ENCODE measurements at places on chromosomes 11 and 22. TPM values are rescaled to one million over a fixed set of nuclear protein-coding genes. Genes with fewer than 3 reads are reported as not detected.
A peak's percentile ranks its signal among the peaks of the same experiment; 100 is the strongest.

The CYTH4 gene
- not detected for total RNA-seq

GRCh38 chr11:119149018-119149785 is at the start of gene ABCG4:
ABCG4 (plus strand) TSS chr11:119149052; CDS start chr11:119149966, 914 bp downstream.
- H3K36me3 ChIP-seq, result no peaks in the 10 kb centered on the region
- no peak within 1 kb of the TSS for H3K27ac ChIP-seq
- H3K4me3 ChIP-seq, result peak within 1 kb of the TSS; percentile 60
- DNase-seq, result peak; percentile 30
- H3K27me3 ChIP-seq, result peaks cover 13% of the 10 kb centered on the region

GRCh38 chr11:33399421-33399820 is 142.2 kb downstream of the HIPK3 start:
- no peak for DNase-seq
- H3K4me1 ChIP-seq, result peaks cover 13% of the 10 kb centered on the region
- no peak overlapping the region for H3K4me3 ChIP-seq

DNA sequence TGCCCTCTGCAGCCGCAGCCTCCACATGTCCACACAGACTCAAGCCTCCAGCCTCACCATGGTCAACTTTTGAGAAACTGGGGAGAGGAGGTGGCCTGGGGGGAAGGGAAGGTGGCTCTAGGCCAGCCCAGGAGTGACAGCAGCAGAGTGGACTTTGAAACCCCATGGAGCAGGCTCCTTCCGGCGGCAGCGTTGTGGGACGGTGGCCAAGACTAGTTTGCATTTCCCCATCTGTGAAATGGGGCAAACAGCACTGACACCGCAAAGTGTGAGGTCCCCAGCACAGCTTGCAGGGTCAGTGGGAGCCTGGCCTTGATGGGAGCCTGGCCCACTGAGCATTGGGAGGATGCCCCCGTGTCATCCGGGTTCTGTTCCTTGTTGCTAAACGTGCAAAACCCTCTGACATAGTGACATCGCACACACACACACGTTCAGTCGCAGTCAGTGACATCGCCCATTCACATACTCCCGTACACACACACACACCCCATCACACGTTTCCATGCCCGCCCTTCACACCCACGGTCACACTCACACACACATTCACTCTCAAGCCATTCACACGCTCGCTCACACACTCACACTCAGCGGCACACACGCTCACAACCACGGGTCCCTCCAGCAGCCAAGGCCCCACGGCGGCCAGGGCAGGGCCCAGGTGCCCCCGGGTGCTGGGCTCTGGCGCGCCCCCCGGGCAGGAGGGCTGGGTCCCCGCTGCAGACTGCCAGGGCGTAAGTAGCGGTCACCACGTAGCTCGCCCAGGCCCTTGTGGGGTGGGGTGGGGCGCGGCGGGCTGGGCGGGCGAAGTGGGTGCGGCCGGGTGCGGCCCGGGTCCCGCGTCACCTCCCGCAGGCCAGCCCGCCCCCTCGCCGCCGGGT is 585 bp downstream of the CYB5R3 start:
- no peaks in the 10 kb centered on the region for H3K36me3 ChIP-seq
- peak; percentile 53 for DNase-seq
- H3K27me3 ChIP-seq, result no peaks in the 10 kb centered on the region

The MEI1 gene
- not detected for total RNA-seq

- peak overlapping the region; percentile 84 for H3K27ac ChIP-seq
- no peaks in the 10 kb centered on the region for H3K36me3 ChIP-seq
- no peak overlapping the region for H3K4me3 ChIP-seq
- DNase-seq, result no peak
- no peaks in the 10 kb centered on the region for H3K27me3 ChIP-seq
Measured at GRCh38 chr11:100923555-100923954, 206.1 kb downstream of the PGR start.

DNA sequence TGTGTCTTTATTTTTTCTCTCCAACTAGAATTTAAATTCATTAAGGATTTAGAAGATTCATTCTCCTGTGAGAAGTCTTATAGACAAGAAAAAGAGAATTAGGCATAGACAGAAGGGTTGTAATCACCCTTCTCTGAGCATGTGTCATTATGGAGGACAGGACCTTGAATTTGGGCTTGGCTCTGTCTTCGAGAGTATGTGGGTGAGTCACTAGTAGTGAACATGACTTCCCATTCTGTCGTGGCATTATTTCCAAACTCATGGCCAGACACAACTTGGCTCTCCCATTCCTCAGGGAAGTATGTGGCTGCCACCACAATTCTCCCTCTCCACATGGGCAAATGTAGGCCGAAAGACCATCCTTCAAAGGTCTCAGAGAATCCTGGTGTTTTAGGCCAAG is 14.3 kb upstream of the ANKK1 start:
- H3K27me3 ChIP-seq, result no peaks in the 10 kb centered on the region
- H3K4me1 ChIP-seq, result no peaks in the 10 kb centered on the region
- H3K27ac ChIP-seq, result no peak overlapping the region
- no peak for DNase-seq
- no peaks in the 10 kb centered on the region for H3K36me3 ChIP-seq

DNA sequence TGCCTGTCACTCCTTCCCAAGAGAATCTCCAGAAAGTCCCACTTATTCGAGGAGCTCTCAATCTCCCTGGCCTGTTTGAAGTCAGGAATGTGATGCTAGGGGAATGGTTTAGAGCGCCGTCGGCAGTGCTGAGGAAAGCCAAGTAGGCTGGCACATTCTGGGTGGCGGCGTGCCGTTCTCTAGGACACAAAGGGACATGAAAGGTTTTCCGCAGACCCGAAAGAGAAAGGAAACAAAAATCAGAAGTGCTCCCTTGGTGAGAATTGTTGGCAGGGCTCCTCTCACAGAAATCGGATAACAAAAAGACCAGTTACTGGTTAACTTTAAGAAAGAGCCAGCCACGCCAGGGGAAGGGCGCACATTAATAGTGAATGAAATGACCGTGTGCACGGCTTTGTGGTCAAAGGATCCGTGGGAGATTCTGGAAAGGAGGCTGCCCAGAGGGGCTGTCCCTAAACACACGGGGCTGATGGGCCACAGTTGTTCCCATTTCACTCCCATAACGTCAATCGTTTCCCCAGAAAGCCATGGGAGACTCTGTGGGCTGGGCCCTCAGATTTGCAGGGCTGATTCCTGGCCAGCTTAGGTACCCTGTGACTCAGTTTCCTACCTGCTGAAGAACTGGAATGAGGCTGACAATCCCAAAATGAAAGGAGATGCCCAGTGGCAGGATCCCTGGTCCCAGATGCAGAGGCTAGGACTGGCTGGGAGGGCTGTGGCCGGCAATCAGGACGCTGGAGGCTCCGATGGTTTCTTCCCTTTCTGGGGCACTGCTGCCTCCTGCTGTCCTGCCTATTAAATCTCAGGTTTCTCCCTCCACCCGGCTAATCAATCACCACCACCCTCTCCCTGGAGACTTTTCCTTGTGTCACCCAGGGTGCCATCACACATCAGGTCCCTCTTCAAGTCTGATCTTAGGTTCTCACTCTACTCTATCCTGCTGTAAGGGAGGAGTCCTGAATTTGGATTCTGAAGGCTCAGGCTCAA is 82.3 kb downstream of the RCN1 start:
- peak; percentile 78 for DNase-seq
- H3K36me3 ChIP-seq, result no peaks in the 10 kb centered on the region
- H3K27ac ChIP-seq, result no peak overlapping the region
- no peak overlapping the region for H3K4me3 ChIP-seq
- 0 out of 2 replicates have a peak, but pooled peaks cover 2% of the 10 kb centered on the region for H3K27me3 ChIP-seq

The C22orf31 gene
- total RNA-seq, result not detected

The OR51E1 gene
- total RNA-seq, result not detected

The CCDC188 gene
- total RNA-seq, result not detected

The PRODH gene
- 0.13 TPM for total RNA-seq

DNA sequence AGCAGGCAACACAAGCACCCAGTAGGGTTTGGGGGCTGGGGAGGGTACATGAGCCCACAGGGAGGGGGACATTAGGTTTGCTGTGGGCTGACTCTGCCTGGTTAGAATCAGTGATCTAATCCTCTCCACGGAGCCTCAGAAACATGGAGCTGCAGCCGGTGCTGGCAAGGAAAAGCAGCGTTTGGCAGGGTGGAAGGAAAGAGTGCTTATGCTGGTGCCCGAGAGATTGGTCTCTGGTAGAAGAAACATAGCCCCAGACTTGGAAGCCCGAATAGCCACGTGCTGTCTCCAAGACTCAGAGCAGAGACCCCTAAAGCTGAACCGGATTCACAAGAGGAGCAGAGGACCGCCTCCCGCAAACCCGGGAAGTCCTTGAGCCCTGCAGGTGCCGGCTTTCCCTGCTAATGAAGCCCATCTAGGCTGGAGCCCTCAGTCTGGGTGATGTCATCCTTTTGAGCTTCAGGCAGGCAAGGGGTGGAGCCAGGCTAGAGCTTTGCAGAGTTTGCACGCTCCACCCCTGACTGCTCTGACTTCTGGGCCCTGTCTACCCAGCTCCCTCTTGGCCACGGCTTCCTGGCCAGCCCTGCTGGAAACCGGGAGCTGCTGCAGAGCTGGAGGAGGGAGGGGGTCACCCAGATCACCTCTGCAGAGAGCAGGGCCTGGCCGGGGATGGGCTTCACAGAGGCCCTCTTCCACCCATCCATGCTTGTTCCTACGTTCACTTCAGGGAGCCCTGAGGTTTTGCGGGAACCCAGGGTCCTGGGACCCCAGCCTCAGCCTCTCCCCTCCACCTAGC is 35.0 kb upstream of the JAM3 start:
- peaks cover 17% of the 10 kb centered on the region for H3K4me1 ChIP-seq
- H3K36me3 ChIP-seq, result no peaks in the 10 kb centered on the region
- peak; percentile 83 for DNase-seq
- no peak overlapping the region for H3K27ac ChIP-seq
- H3K4me3 ChIP-seq, result no peak overlapping the region

DNA sequence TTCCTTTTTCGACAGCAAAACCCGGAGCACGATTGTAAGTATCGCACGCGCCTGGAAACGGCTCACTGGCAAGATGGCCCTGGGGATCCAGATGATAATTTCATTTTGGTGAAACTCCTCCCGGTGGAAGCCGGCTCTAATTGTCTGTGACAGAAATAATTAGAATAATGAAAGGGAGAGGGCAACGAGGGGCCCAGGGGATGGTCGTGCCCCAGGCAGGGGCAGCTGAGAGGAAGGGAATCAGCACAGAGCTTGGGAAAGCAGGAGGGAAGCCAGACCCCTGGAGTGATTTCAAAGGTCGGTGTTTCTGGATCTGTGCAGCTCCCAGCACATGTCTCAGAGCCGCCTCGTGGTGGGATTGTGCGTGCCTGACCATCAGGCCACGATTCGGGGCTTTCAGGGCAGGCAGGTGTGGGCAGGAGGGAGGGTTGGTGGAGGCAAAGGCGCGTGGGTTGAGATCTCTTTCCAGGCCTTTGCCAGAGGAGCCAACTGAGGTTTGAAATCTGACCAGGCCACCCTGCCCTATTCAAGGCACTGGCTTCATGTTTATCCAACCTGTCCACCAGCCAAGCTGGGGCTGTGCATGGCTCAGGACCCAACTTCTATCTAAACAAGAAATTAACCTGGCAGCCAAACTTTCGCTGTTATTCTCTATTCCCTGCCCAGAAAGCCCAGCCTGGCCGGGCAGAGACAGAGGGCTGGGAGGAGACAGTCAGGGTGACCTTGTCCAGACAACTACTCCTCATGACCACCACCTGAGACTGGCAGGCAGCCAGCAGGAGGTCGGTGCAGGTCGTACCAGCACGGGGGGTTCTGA is 27.8 kb downstream of the ANO1 start:
- 0 out of 2 replicates have a peak, but pooled peaks cover 4% of the 10 kb centered on the region for H3K27me3 ChIP-seq
- H3K4me3 ChIP-seq, result no peak overlapping the region
- DNase-seq, result no peak
- H3K36me3 ChIP-seq, result no peaks in the 10 kb centered on the region
- no peak overlapping the region for H3K27ac ChIP-seq

The RPS13 gene
- 3,131 TPM for total RNA-seq

DNA sequence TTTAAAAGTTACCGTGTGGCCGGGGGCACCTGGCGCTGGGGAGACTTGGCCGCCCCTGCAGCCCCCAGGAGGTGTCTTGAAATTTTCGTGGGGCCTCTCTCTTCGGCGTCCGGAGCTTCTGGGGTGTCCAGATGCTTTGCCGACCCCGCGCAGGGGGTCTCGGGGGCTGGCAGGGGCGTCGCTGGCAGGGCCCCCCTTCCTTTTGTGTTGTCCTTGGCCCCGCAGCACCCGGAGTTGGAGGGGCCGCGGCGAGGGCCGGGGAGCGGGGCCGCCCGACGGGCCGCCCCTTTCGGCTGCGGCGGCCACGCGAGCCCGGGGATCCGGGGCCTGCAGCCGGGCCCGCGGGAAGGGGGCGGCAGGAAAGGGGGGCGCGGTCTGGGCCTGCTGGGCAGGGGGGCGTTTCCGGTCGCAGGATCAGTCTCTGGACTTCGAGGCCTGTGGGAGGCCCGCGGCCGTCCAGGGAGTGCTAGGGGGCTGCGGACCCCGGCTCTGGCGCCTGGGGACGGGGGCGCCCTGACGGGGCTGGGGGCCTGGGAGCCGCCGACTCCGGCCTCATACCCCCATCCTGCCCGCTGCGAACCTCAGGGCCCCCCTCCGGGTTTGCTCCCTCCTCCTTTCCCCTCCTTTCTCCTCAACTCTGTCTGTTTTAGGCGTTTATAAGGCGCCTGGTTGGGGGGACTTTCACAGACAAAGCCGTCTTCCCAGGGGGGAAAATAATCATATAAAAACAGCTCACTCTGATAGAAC is 869 bp downstream of the ZC3H7B start:
- no peaks in the 10 kb centered on the region for H3K4me1 ChIP-seq
- H3K27ac ChIP-seq, result peak overlapping the region; percentile 58
- no peaks in the 10 kb centered on the region for H3K27me3 ChIP-seq
- 0 out of 2 replicates have a peak, but pooled peaks cover 2% of the 10 kb centered on the region for H3K36me3 ChIP-seq
- DNase-seq, result peak; percentile 33
